HS-5 (cell line): ENCODE measurements at places on chromosomes 13 and 19.

- no peak for DNase-seq
Measured at GRCh38 chr13:75071395-75071794, 410.6 kb downstream of the TBC1D4 start.

DNA sequence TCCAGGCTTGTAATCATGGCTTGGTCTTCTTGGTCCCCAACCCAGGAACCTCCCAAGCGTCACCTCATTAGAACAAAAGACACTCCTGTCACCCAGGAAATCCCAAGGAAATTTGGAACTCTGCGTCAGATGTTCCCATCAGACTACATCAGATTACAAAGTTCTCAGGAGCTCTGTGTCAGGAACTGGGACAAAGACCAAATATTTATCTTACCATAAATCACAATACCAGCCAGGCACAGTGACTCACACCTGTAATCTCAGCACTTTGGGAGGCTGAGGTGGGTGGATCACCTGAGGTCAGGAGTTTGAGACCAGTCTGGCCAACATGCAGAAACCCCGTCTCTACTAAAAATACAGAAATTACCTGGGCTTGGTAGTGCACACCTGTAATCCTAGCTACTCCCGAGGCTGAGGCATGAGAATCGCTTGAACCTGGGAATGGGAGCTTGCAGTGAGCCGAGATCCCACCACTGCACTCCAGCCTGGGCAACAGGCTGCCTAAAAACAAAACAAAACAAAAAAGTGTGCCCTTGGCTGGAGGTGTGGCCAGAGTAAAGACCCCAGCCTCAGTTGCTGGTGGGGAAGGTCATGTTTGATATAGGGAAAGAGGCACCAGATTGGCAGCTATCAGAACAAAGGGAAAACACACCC, 16.7 kb upstream of the CCDC124 start:
- DNase-seq = no peak

DNA sequence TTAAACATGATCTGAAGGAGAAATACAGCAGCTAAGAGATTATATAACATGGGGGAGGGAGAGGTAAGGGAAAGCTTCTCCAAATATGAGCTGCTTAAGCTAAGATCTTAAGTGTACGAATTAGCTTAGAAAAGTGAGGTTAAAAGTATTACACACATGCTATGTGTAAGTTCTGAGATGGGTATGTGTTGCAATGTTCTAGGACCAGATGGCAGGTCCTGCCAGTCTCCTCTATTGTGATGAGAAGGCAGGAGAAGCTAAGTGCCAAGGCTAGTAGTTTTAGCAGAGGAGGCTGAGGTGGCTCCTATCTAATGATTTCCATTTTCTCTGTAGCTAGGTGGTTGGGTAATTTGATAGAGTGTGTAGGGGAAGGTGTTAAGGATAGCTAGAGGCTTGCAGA, 57.6 kb downstream of the MICU2 start:
- DNase-seq = no peak

- no peak for DNase-seq
Measured at GRCh38 chr13:43874504-43875092, 4.9 kb downstream of the CCDC122 start.

DNA sequence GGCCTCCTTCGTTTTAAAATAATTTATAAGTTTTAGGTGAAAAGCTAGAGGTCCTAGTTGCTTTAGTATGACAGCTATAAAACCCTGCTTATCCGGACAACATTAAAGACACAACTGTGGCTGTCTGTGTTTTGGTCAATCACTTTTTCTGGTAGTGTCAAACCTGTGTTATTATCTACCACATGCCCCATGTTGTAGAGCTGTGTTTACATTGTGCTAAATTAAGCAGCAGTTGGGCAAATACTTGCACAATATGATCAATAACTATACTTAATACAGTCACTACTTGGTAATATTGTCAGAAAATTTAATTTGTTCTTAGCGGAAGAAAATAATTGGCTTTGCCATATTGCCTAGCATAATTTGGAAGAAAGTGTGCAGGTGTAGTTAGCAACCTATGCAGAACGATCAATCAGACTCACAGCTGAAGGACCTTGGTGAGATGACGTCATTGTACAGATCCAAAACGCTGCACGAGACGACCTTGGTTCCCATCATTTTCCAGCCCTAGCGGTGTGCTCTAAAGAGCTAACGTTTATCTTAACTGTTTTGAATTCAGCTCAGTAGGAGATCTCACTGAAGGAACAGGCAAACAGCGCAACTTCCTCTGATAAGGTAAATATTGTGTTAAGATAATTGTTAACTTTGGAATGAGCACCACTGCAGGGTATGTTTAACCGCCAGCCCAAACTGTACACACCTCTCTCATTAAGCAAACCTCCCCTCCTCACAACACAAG, 476.6 kb downstream of the IRS2 start:
- no peak for DNase-seq

- no peak for DNase-seq
Measured at GRCh38 chr19:44765949-44766335, 11.7 kb upstream of the CBLC start.

DNA sequence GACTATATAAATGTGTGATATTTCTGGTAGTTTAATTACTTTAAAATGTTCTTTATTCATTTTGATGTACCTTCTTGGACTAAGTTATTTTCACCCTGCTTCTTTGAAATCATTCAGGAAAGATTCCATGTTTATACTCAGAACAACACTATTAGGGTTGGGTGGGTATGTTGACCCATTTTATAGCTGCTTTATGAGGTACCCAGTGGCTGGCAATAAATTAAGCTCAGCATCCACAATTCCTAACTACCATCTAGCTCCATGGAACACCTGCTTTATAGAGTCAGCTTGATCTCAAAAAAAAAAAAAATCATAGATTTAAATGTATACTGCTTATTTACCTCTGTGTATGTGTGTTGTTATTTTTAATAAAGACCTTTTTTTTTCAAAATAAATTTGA, 78.9 kb upstream of the ZNF91 start:
- no peak for DNase-seq

DNA sequence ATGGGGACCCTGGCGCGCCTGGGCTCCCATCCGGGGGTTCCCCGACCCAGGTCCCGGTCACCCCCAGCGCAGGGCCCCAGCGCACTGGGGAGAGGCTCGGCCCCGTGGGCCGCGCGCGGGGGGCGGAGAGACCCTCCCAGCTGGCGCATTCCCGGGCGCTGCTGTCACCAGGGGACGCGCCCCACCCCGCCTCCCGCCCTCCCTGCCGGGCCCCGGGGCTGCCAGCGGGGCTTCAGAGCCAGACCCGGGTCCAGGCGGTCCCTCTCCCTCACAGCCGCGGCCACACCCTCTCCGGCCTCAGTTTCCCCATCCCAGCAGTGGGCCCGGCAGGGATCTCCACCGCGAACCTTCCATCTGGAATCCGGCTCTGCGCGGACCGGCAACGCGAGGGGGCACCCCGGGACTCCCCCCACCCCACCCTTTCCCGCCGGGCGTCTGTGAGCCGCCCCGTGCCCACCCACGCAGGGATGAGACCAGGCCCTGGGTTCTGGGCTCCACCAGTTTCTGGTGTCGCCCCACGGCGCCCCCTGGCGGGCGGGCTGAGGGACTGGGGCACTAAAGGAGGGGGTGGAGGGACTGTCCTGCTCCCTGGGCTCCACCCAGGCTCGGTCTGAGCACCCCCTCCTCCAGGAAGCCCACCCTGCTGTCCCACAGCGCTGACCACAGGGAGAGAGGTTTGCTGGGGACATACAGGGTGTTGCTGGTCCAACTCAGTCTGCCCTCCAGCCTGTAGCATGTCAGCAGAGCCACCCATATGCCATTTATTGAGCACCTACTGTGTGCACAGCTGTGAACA, 878 bp upstream of the ADAMTSL5 start:
- DNase-seq = no peak

GRCh38 chr13:37348916-37349643, 243.6 kb upstream of the CSNK1A1L start:
- no peak for DNase-seq

GRCh38 chr13:23392925-23393645, 40.4 kb downstream of the SACS start:
- no peak for DNase-seq

- DNase-seq = no peak
Measured at GRCh38 chr19:722553-723101, 13.9 kb downstream of the PALM start.

DNA sequence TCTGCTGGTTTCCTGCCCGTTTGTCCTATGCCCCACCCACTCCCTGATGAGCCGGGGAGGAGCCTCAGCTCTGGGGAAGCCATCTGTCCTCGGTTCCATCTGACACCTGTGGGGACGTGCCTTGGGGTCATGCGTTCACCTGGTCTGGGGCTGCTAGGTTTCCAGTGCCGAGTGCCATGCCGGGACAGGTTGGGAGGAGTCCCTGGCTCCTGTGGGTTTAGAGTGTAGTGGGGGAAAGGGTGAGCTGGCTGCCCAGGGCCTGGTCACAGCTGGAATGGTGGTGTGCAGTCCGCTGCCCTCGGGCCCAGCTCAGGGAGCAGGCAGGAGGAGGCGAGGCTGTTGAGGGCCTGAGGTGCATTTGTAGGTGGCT, 2.5 kb downstream of the KDM4B start:
- no peak for DNase-seq

DNA sequence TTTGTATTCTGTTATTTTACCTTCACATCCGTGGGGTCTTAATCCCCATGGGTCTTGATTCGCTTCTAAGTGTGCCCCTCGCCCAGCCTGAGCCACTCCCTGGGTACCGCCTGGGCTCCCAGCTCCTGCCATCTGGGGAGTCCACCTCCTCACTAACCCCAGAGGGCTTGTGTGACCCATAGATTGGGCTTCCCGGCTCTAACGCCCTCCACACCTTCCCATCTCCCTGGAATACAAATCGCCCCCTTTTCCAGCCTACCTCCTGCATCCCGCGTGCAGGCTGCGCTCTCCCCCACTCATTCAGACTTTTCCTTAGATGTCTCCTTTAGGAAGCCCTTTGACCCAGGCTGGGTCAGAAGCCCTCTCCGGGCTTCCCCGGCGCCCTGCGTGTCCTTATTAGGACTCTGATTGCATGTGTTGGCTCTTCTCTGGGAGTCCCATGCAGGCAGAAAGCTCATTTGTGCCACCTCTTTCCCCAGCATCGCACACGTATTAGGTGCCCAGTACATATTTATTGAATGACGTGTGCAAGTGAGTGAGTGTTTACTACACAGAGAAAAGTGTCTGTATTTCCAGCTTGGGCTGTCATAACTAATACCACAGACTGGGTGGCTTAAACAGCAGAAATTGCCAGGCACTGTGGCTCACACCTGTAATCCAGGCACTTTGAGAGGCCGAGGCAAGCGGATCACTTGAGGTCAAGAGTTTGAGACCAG, 757 bp downstream of the CCDC124 start:
- DNase-seq = peak; percentile 71

DNA sequence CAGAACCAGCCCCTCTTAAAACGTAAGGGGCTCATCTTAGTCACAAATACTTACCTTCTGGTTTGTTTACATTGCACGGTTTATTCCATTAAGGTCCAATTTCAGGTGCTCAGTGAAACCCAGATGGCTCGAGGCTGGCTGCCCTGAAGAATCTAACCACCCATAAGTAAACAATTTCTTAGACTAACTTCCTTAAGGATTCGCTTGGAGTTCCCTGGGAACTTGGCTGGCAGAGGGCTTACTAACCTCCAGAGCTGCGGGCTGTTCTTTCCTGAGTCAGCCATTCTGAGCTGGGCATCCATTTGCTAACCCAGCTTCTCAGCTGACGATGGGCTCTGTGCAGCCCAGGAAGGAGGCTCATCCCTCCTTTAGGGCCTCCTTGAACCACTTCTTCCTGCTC, 262.1 kb downstream of the FGF9 start:
- no peak for DNase-seq

DNA sequence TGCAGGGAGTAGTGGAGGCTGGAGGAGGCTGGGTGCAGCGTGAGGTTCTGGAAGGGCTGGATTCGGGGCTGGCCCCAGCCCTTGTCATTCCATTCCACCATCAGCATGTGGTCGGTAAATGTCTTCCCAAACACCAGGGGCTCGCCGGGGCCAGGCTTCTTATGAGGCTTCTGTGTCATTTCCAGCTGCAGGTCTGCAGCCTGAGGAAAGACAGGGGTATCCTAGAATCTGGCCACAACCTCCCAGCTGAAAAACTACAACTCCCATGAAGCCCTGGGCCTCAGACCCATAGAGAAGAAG, 4.4 kb downstream of the BCAT2 start:
- DNase-seq = no peak

GRCh38 chr19:42081584-42082203, 5.7 kb downstream of the ZNF574 start:
- DNase-seq = no peak

- no peak for DNase-seq
Measured at GRCh38 chr19:42285541-42285941, 16.4 kb upstream of the PRR19 start.

DNA sequence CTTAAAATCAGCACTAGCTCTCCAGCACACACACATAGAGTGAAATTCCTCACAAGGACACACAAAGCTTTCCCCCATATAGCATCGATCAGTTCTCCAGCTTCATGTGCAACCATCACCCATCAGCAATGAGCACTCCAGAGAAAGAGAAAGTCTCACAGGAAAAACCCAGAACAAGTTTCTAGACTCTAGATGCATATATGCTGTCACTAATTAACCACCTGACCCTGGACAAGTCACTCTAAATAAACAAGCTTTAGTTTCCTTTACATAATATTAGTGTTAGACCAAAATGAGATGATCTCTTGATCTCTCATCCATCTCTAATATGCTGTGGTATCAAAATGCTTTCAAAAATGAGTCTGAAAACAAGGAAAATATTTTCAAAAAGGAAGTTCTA, 81.2 kb downstream of the TBC1D4 start:
- DNase-seq = no peak

DNA sequence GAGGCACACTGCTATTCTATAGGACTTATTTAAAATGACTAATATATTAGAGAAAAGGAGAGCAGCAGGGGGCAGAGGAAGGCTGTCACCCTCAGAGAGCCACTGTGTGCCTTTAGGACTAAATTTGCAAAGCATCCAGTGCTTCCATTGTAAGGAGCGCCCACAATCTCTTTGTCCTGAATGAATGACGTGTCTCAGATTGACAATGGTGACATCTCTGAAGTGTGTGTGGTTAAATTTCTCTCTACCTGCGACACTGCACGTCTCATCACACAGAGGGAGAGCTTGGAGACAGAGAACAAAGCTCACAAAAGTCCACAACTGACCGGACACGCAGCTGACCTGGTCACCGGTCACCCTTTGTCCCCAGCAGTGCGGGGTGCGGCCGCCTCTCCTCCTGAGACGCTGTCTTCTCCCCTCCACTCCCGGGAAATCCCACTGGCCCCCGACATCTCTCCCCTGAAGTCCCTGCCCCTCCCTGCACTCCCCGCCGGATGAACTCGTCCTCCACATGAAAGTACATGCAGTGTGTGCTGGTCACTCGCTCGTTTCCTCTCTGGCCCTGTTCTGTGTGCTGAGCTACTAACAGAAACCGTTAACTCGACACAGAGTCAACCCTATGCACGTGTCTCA, 107.2 kb downstream of the RAB20 start:
- DNase-seq = no peak

DNA sequence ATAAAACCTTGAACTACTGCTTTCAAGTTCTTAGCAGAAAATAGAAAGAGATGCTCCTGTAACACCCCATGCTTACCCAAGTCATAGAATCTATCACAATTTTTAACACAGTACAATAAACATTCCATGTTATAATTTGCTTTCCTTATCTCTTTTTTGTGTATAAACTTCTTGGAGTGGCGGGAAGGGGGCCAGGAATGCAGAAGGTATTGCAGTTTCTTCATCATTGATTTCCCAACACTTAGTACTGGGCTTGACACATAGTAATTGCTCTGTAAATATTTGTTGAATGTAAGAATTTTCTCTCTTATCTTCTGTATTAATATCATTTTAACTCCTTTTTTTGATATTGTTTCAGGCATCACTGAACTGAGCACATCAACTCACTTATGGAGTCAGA, 535.8 kb downstream of the KCTD12 start:
- DNase-seq = no peak
